ENCODE measurements at places on chromosomes 16 and 17.
A peak's percentile ranks its signal among the peaks of the same experiment; 100 is the strongest.

- DNase-seq, result peak; percentile 43
Measured at GRCh38 chr17:15456972-15457722, 10.3 kb downstream of the CDRT4 start.

- DNase-seq, result no peak
Measured at GRCh38 chr16:46822270-46822669, 8.7 kb downstream of the C16orf87 start.

DNA sequence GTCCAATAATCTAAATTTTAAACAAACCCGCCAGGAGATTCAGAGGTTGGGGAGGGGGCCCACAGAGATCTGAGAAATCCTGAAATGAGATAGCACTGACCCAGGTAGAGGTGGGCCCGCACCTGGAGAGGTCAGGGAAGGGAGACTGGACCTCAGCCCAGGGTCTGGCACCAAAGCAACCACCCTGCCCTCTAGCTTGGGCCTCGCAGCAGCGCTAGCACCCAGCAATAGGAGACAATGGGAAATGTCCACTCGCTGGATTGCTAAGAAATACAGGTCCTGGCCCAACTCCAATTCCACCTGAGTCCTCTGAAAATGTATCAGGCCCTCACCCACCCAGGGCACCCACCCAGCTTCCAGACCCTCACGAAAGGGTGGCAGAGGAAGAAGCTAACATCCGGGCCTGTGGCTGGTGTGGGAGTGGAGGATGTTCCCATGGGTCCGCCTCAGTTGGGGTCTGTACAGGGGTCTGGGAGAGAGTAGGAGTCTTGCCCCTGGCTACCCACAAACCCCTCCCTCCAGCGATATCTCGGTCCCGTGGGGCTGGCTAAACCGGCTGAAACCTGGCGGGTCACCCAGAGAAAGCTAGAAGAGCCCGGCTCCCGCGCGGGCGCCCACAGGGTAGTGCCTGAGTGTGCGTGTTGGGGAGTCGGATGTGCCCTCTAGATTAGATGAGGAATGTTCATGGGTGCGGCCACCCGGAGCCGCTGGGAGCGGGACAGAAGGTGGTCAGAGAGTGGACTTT is 1.1 kb downstream of the PLLP start:
- no peak for DNase-seq

GRCh38 chr16:78290395-78290794 is 190.9 kb downstream of the WWOX start:
- DNase-seq, result no peak

- DNase-seq, result no peak
Measured at GRCh38 chr16:8853611-8854010, 15.2 kb downstream of the CARHSP1 start.

GRCh38 chr16:30736995-30737793 is 11.0 kb upstream of the PHKG2 start:
- no peak for DNase-seq

DNA sequence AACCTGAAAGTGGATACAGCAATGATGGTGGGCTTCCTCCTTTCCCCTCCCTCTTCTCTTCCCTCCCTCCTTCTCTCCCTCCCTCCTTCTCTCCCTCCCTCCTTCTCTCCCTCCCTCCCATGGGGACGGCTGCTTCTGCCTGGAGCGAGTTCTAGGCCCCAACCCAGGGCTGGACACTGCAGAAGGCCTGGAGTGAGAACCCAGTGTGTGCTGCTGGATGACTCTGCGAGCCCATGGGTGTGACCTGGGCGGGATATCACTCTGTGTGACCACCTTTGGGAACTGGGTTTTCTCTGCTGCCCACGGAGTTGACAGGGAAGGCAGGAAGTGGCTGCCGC is 242.6 kb upstream of the GSE1 start:
- no peak for DNase-seq

DNA sequence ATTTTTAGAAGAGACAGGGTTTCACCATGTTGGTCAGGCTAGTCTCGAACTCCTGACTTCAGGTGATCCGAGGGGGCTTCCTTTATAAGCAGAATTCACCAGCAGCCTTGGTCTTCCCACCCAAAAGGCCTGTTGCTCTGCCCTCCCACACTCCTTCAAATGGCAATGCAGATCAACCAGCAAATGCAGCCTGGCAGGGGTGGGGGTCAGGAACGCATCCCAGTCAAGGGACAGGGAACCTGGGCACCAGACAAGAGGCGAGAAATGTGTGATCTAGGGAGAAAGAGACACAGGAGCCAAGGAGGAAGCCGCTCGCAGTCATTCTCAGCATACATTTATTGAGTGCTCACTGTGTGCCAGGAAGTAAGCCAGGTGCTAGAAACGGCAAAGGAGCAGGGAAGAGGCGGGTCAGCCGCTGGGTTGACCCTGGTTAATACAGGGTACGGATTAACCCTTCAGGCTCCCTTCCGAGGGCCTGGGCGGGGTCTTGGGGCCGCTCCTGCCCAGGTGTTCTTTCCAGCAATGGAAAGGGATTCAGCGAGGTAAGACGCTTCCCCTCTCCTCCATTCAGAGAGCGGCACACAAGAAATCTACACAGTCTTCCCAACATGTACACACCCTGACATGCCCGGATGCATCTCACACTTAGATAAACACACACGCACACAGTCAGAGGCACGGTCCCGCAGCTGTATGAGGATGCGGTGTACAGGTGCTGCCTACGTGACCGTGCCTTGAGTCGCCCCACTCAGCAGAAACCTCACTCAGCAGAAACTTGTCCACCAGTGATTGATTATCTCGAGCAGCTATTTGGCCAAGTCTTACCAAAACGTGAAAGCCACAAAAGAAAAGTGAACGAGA is 6.6 kb upstream of the PITPNA start:
- DNase-seq, result no peak

- DNase-seq, result no peak
Measured at GRCh38 chr17:1577182-1577581, 14.6 kb upstream of the PITPNA start.

GRCh38 chr17:62892061-62892675 is 73.9 kb upstream of the TANC2 start:
- peak; percentile 5 for DNase-seq

GRCh38 chr16:83355570-83356218 is 452.1 kb upstream of the HSBP1 start:
- no peak for DNase-seq

DNA sequence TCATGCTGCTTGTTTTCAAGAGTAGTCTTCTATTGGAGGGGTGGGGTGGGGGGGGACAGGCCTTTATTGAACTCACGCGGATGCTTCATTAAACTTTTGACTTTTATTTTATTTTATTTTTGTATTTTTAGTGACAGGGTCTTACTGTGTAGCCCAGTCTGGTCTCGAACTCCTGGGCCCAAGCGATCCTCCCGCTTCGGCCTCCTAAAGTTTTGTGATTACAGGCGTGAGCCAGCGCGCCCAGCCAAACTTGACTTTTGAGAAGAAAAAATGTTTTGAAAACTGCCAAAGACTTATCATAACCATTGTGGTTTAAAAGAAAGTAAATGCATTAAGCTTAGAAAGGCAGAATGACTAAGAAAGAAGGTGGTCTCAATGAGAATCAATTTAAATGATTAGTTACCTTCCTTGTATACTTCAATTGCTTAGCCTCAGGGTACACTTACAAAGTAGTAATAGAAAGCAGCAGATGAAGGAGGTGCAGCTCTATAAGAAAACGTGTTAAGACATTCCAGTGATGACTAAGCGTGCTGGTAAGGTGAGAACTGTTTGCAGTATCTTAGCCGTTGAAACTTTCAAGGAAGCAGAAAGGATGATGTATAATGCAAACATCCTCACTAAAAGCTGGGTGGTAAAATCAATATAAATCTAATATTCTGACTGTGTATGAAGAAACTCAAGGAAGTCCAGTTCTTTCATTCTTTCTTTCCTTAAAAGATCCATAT is 1.2 kb downstream of the AP2B1 start:
- no peak for DNase-seq

GRCh38 chr16:72099377-72099818 is 5.8 kb downstream of the DHX38 start:
- no peak for DNase-seq

DNA sequence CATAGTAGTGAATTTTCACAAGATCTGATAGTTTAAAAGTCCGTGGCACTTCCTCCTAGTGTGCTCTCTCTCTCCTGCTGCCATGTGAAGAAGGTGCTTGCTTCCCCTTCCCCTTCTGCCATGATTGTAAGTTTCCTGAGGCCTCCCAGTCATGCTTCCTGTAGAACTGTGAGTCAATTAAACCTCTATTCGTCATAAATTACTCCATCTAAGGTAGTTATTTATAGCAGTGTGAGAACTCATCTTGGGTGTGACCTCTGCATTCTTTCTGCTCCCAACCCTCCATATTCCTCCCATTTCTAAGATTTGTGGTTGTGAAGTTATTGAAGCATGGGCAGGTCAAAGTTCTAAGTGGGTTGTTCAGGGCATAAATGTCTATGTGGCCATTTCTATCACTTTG is 62.1 kb upstream of the ADAMTS18 start:
- no peak for DNase-seq

- no peak for DNase-seq
Measured at GRCh38 chr16:89156740-89157645, 14.6 kb upstream of the CDH15 start.

GRCh38 chr17:65930140-65930730 is 261.7 kb downstream of the CEP112 start:
- no peak for DNase-seq

DNA sequence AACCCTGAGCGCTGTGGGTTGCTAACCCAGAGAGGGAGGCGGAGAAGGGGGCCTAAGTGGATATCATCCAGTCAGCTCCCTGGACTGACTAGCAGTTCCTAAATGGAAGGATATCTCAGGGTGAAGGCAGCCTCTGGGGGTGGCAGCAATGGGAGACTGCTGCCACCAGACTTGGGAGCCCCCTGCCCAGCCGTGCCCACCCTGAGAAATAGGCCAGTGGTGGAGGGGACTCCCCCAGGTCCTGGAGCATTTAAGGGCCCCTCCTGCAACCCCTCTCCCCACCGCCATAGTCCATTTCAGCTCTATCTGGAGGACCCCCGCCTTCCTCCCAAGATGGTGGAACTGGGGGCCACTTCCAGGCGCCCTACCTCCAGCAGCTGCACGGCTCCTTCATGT is 8.4 kb downstream of the TSPOAP1 start:
- DNase-seq, result no peak

DNA sequence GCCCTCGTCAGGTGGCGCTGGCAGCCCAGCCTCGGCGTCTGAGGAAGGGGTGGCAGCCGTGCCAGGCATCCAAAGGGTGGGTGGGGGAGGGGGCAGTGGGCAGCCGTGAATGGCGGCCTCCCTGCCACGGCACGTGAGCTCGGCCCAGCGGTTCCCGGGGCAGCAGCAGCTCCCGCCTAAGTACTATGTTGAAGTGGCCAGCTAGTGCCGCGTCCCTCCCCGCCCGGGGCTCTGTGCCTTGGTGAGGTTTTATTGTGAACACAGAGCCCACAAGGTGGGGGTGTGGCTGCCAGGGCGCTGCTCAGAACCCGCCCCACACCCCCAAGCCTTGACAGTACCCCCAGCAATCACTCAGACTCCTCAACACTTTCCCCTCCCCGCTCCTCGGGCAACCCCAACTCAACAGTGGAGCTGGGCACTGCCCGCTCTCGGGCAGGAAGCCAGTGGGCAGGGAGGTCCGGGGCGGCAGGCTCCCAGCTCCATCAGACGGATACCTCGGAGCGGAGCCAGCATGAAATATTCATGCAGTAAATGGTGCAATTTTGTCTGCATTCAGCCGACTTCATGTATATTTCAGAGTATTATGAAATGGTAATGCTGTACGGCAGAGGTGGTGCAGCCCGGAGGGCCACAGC is 80.4 kb downstream of the ENGASE start:
- DNase-seq, result no peak

GRCh38 chr17:71157297-71157696 is 963.5 kb upstream of the SOX9 start:
- no peak for DNase-seq

- DNase-seq, result no peak
Measured at GRCh38 chr17:65072660-65073071, 16.1 kb upstream of the GNA13 start.

DNA sequence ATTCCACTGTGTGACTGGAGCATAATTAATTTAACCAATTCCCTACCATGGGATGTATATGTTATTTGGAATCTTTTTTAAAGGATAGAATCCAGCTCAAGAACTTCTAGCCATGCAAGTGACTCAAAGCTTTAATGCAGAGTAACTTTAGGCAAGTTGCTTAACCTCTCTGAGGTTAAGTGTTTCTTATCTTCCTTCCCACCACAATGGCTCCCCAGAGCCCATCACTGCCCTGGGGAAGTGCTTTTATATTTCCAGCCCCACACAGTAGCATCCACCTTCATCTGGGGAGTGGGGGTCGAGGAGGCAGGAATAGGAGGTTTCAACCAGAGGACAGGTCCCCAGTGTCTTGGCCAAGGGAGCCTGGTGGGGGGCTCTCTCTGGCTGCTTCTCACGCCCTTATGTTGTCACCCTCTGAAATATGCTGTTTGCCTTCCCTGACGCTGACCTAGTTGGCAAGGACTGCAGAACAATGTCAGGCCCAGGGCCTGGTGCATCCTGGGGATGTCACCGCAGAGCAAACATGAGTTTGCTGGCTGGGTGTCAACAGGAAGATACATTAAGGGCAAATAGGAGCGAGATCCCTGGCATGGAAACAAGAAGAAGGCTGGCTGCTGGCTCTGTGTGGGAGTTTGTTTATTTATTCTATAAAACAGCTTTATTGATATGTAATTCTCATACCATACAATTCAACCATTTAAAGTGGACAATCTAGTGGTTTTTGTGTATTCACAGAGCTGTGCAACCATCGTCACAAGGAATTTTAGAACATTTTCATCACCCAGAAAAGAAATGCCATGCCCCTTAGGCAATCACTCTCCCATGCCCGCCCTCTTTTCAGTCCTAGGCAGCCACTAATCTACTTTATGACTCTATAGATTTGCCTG is 46.6 kb upstream of the WSB1 start:
- peak; percentile 95 for DNase-seq

GRCh38 chr17:43439041-43439440 is 40.2 kb downstream of the ARL4D start:
- DNase-seq, result no peak

GRCh38 chr17:83099086-83099555 is 19.7 kb downstream of the METRNL start:
- no peak for DNase-seq

GRCh38 chr16:24741862-24742261 is 12.4 kb downstream of the TNRC6A start:
- DNase-seq, result no peak

DNA sequence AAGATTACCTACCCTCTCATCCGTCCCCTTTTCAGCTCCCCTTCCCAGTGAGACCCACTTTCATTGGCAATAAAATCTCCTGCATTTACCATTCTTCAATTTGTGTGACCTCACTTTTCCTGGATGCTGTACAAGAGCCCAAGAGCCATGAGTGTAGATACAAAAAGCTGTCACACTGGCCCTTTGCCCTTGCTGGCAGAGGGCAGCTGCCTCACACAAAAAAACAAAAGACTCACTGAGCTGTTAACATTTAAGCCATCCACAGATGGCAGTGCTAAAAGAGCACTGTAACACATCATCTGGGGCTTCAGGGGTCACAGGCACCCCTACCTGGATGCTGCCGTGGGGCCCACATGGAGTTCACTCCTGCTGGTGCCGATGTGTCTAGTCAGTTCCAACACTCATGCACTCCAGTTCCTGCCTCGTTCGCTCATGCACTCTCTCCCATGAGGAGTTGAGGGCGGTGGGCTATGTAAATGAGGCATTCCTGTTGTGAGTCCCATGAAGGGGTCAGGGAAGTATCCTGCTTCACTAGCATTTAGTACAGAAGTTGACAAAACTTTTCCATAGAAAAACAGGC is 123.1 kb downstream of the CA10 start:
- peak; percentile 33 for DNase-seq

- no peak for DNase-seq
Measured at GRCh38 chr16:57531635-57532265, 4.6 kb downstream of the CCDC102A start.
